ENCODE measurements at places on chromosomes 7 and 10.

- DNase-seq = no peak
These were observed 9.0 kb downstream of the IQCE start for GRCh38 chr7:2567679-2568278.

DNA sequence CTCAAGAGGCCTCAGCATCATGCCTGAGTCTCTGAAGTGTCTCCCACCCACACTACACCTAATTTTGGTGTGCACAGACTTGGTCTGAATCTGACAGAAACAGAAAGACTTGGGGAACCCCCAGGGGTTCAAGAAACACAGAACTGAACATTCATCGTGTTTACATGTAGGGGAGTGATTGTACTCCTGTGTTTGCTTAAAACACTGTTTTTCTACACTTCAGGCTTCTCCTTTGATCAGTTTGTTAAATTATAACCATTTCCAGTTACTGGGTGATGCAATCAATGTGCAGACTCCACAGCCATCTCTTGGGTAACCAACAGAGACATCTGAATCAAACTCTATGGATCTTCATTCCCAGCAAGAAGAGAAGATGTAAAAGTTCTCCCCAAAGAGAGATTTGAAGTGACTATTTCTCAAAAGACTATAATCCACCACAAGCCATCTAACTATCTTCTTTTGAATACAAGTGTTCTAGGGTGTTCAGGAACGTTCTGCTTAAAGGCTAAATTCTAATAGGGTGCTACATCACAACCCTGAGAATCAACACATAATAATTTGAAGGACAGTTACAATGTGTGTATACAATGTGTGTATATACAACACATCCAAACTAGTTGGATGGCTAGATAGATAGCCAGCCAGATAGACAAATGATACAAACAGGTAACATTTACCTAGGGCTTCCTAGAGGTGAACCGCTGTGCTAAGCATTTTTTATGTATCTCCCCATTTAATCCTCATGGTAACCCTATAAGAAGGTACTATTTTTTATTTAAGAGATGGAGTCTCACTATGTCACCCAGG is 34.2 kb downstream of the DNAJC12 start:
- peak; percentile 75 for DNase-seq

DNA sequence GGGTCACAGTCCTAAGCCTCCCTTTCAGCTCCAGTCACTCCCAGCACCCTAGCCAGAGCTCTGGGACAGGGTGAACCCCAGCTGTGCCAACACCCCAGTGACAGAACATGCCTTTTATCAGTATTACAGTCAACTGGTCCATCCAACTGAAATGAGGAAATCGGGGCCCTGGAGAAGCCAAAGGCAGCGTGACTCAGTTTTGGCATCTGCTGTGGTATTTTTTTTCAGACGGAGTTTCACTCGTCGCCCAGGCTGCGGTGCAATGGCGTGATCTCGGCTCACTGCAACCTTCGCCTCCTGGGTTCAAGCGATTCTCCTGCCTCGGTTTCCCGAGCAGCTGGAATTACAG is 3.4 kb upstream of the CLDN15 start:
- no peak for DNase-seq

DNA sequence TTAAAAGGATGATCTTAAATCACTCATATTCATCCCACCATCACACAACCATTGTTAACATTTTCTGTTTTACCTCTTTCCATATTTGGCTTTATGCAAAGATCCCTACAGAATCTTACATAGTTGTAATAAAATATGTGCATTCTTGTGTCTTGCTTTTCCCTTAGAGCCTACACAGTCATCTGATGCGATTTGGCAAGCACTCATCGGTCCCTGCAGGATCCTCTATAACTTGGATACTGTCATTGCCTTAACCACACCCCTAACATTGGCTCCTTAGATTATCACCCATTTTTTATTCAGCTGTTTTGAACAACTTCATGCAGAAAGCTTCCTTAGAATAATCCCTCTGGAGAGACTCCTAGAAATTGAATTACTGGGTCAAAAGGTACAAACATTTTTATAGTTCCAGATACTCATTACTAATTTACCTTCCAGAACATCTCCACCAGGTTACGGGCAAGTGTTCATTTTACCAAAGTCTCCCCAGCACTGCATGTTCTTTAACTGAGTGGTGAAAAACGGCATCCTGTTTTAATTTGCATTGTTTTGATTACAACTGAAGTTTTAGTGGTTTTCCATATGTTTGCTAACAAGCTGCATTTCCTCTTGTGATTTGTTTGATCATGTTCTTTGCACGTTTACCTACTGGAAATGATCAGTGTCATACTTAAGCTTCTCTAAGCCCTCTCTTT is 268.3 kb downstream of the GRID1 start:
- no peak for DNase-seq
